ENCODE measurements at places on chromosomes 3 and 15.
A peak's percentile ranks its signal among the peaks of the same experiment; 100 is the strongest.

- no peak for DNase-seq
These were observed 66.8 kb downstream of the CPN2 start for GRCh38 chr3:194284351-194284750.

DNA sequence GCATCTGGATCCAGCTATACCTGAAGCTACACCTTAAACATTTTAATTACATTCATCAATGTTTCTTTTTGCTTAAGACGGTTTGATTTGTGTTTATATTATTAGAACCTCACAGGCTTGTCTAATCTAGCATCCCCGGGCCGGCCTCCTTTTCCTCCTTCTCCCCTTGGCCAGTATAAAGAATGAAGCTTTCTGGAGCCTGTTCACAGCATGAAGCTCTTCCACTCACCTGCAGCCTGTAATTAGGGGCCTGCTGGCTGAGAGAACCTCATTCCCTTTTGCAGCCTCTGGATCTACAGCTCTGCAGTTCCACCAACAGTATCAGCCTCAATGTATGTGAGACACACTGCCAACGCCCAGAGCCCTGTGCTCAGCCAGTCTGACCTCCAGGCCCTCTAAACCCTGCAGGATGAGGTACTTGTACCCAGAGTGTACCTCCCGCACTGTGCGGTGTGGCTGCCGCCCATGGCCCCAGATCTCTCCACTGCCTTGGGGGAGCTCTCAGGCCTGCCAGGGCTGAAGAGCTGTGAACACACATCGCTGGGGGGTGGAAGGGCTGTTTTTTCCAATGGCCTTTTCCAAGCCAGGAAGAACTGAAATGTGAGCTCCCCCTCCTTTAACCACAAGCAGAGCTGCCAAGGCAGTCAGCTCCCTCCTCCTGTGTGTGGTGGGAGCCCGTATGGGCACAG, 114.7 kb upstream of the ALDH1A3 start:
- no peak for DNase-seq

- DNase-seq: no peak
These were observed 378.4 kb upstream of the CNTN3 start for GRCh38 chr3:74992898-74993297.

GRCh38 chr3:126152901-126153694, 27.3 kb downstream of the ALDH1L1 start:
- DNase-seq: no peak

DNA sequence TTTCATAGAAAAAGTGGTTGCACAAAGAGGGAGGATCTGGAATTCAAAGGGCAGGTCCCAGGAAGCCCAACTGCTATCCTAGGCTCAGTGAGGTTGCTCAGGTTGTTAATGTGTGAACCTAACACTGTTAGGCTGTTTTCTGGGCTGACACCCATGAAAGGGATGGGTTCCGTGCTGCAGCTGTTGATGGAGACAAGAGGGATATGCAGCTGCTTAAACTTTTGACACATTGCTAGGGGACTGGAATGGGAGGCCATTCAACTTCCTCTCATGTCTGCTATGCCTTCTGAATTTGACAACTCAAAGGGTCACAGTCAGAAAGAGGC, 198.0 kb upstream of the NR2E3 start:
- no peak for DNase-seq

DNA sequence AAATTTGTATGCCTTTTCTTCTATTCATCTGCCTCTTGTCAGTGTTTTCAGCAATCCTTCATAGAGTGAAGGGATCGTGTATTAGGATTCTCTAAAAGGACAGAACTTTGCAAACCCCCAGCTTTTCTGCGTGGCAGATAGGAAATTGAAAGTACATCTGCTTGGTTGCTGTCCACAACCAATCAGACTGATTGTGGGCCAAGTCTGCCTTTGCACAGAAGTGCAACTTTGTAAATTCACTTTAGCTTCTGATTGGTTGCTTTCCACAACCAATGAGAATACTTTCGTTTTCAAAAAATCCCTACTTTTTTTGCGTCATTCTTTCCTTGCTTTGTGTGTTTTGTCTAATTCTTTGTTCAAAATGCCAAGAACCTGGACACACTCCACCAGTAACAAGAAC, 847.4 kb downstream of the FHIT start:
- no peak for DNase-seq

DNA sequence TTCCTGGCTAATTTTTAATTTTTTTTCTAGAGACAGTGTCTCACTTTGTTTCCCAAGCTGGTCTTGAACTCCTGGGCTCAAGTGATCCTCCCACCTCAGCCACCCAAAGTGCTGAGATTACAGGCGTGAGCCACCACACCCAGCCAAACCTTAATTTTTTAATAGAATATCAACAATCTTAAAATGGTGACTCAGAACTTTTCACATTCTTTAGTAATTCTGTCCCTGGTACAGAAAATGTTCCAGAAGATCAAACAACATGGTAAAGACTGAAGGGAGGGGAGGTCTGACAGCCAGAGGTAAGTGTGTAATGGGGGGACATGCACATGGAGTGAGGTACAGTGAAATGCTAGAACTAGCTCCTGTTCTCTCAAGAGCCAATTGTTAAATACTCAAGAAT, 38.2 kb downstream of the DNAH12 start:
- no peak for DNase-seq

- no peak for DNase-seq
These were observed 128.3 kb downstream of the PLCL2 start for GRCh38 chr3:17013050-17013449.

- DNase-seq: no peak
These were observed 64.3 kb downstream of the FAM174B start for GRCh38 chr15:92591275-92591674.

- no peak for DNase-seq
These were observed 129.2 kb downstream of the CCNL1 start for GRCh38 chr3:157030712-157031111.

GRCh38 chr3:133832802-133833144, 27.2 kb downstream of the SRPRB start:
- DNase-seq: no peak

DNA sequence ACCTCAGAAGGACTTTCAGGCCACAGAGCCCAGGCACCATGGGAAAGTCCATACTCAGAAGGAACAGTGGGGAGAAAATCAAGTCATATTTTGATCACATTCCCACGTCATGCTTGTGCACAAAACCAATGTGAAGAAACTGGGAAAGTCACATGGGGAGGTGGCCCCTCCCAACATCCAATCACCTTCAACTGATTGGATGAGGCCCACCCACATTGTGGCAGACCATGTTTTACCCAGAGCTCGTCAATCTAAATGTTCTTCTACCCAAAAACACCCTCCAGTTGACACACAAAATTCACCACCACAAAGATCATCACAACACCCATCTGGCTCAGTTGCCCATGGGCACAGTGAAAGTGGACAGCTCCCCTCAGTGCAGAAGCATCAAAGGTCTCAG, 248.2 kb upstream of the IGF1R start:
- DNase-seq: no peak

DNA sequence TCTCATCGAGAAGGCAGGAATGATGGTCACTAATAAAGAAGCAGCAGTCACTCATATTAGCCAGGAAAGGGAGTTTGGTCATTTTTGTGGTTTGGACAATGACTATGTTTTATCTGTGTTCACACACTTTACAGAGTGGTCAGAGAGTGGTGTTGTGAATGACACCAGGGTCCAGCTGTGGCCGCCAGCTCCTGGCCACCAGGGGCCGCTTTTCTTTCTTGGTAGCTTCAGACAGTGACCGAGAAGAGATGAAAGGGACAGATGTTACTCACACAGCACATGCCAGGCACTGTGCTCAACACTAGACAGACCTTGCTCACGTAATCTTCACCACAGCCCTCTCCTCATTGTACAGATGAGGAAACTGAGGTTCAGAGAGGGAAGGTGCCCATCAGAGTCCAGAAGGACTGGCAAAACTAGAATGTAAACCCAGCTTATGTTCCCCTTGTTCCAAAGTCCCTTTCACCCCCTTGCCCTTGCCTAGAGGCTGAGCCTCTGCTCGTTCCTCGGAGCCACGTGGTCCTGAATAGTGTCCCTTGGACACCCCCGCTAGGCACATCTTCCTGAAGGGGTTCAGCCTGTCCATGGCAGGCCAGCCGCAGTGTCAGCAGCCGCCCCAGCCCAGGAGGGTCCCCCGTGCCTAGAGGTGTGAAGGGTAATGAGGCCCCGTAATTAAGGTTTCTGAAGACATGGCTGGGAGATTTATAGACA, 55.6 kb downstream of the CYP11A1 start:
- DNase-seq: no peak

DNA sequence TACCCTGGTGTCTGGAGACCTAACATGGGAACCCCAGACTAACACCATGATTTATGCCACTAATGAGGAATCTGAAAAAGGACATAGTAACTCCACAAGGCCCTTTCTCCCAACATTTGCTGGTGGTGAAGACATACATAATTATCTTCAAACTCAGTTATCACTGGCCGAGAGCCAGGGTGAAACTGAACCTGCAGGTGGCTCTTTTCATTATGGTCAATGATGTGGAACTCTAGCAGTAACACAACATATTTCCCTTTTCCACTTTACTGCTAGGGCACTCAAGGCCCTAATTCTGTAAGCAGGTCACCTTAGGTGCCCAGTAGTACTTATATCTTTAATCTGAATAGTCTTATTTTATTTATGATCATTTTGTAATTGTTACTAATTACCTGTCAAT, 326.4 kb upstream of the SATB1 start:
- no peak for DNase-seq

- DNase-seq: no peak
These were observed 193.2 kb downstream of the CLSTN2 start for GRCh38 chr3:140128217-140128616.

GRCh38 chr3:109683746-109684145, 346.4 kb upstream of the DPPA4 start:
- DNase-seq: no peak

GRCh38 chr3:123760817-123761216, 123.3 kb downstream of the MYLK start:
- DNase-seq: no peak

GRCh38 chr3:69880069-69880640, 119.4 kb upstream of the SAMMSON start:
- DNase-seq: no peak

- DNase-seq: no peak
These were observed 18.2 kb downstream of the EIF3J start for GRCh38 chr15:44554934-44555723.

- DNase-seq: peak; percentile 36
These were observed 76.1 kb upstream of the PLSCR4 start for GRCh38 chr3:146326875-146327543.

- no peak for DNase-seq
These were observed 40.6 kb upstream of the ETV5 start for GRCh38 chr3:186149319-186149960.

GRCh38 chr3:57279685-57280084, 12.8 kb downstream of the ASB14 start:
- DNase-seq: no peak

DNA sequence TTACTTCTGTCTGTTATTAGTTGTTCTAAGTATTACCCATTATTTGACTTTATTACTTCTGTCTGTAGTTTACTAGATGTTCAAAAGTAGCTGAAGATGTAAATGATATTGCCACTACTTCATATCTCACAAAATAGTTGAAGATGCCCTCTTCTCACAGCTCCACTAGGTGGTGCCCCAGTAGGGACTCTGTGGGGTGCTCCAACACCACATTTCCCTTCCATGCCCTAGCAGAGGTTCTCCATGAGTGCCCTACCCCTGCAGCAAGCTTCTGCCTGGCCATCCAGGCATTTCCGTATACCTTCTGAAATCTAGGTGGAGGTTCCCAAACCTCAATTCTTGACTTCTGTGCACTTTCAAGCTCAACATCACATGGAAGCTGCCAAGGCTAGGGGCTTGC, 80.8 kb downstream of the KCNH8 start:
- DNase-seq: no peak

DNA sequence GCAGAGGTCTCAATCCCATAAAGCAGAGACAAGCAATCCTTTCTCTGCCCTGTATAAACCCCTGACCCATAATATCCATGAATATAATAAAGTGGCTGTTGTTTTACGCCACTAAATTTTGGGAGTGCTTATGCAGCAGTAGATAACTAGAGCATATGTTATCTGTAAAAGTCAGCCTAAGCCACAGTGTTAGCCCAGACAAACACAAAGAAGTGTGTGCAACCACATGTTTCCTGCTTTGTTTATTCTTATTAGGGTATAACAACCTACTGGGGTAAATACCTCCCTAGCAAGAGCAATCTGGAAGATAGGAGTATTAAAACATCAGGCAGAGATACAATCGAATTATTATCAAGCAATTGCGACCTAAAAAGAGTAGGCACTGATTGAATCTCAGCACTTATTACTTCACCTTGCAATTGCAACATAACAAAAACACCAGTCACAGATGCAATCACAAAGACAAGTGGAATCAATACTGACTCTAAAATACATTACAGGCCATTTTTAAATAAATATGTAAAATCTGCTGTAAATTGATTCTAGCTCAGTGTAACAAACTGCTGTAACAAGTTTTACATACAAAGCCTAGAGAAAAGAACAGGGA, 94.6 kb upstream of the UBE2E2 start:
- DNase-seq: no peak

DNA sequence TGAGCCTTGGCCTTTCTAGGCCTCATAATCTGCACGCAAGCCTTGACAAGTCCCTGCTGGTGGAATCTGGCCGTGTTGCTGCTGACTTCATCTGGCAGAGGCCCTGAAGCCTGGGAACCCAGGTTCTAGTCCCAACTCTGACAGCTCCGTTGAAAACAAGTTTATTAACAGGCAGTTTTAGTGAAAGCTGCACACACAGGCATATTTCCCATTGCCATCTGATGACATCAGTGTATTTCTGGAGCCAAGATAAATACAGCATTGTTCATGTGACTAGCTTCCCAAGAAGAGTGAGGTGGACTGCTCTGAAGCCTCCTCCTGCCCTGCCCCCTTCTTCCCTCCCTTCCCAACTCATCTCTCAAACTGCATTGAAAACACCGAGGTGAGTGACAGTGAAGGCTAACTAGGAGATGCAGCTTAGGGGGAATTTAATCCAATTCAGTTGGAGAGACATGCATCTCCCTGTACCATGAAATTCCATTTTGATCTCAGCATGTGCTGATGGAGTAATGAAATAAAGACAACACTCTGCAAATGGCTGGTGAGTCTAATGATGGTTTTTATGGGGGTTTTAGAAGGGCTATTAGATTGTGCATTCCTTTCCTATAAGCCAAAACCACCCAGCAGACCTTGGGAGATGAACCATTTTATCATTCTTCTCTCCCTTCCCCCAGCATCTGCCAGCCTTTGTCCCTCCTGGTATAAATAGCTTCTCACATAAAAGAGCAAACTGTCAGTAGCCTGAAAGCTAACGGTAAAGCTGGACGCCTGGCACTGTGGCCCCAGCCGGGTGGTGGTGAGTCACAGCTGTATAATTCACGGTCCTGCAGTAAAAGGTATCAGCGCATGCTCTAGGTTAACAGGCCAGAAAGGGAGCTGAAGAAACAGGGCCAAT, 38.0 kb downstream of the PRICKLE2 start:
- peak; percentile 94 for DNase-seq

- no peak for DNase-seq
These were observed 2.4 kb upstream of the SEC62 start for GRCh38 chr3:169964176-169964575.

- no peak for DNase-seq
These were observed 51.7 kb upstream of the AMOTL2 start for GRCh38 chr3:134425943-134426342.

DNA sequence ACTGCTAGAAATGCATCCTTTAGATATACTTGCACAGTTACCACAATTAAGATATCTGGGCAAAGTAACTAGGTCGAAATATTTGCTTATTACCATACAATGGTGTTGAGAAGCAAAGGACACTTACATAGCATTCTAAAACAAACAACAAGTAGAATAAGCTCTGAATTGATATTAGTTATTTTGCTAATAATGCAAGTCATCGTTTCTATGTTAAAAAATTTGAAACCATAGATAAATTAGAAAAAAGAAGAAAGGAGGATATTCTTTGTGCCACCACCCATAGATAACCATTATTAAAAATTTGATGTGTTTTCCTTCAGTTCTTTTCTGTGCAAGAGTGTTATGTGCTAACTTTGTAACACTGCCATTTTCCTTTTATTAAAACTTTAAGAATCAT, 435.3 kb downstream of the RBMS3 start:
- DNase-seq: no peak
